ENCODE measurements at places on chromosomes 1 and 21.

GRCh38 chr1:207282496-207283380, 38.7 kb upstream of the CD55 start:
- no peak for DNase-seq

GRCh38 chr1:202158810-202159533, 1.4 kb downstream of the PTPN7 start:
- DNase-seq: no peak

DNA sequence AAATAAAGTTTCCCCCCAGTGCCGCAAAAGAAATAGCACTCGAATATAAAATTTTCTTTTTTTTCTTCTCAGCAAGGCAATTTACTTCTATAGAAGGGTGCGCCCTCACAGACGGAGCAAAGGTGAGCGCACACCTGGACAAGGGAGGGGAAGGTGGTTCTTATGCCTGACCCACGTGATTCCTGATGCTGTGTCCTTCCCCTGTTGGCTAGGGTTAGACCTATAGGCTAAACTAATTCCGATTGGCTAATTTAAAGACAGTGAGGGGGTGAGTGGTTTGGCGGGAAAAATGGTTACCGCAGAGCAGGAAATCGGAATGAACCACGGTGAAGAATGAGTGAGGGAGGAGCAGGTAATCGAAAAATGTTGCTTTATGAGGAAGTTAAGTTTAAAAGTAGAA, 607 bp upstream of the FAAH start:
- no peak for DNase-seq

DNA sequence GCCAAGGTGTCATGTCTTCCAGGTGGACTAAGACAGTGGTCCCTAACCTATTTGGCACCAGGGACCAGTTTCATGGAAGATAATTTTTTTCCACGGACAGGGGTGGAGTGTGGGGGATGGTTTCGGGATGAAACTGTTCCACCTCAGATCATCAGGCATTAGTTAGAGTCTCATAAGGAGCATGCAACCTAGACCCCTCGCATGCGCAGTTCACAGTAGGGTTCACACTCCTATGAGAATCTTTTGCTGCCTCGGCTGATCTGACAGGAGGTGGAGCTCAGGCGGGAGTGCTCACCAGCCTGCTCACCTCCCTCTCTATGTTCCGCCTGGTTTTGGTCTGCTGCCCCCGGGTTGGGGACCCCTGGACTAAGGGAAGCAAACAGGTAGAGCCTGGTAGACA, 30.9 kb downstream of the LGR6 start:
- no peak for DNase-seq

DNA sequence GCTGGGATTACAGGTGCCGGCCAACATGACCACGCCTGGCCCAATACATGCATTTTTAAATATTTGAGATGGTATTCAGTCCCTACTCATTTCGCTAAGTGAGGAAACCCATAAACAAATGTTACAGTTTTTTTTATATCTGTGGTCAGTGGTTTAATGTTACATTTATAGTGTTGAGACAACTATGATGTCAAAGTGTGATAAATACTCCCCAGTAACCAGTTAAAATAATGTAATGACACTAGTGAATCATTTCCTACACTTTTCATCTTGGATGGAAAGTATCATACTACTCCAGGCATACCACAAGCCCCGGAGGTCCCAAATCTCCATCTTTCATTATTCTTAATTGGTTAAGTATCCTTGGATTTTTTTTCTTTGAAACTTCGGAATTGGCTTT, 87.5 kb upstream of the KIF26B start:
- no peak for DNase-seq

GRCh38 chr1:241086686-241087085, 270.3 kb downstream of the RGS7 start:
- DNase-seq: no peak

DNA sequence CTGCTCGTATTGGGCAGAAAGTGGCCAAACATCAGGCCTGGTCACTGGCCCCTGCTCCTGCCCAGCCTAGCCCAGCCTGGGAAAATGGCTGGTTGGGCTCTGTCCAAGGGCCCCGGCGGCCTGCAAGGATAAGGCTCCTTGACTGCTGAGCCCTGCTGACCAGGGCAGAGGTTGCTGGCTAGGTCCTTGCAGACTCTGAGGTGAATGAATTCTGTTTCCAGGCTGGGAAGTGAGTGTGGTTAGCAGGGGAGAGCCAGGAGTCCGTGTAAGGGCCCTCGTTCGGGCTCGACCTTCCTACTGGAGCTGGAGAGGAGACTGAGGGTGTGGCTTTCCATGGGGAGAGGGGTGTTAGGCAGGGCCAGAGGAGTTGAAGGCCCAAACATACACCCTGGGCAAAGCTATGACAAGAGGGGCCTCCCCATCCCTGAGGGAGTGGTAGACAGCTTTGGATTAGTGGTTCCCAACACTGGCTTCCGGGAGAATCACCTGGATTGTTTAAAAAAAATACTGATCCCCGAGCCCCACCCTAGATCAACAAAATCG, 20.6 kb downstream of the CSF1 start:
- peak; percentile 95 for DNase-seq

DNA sequence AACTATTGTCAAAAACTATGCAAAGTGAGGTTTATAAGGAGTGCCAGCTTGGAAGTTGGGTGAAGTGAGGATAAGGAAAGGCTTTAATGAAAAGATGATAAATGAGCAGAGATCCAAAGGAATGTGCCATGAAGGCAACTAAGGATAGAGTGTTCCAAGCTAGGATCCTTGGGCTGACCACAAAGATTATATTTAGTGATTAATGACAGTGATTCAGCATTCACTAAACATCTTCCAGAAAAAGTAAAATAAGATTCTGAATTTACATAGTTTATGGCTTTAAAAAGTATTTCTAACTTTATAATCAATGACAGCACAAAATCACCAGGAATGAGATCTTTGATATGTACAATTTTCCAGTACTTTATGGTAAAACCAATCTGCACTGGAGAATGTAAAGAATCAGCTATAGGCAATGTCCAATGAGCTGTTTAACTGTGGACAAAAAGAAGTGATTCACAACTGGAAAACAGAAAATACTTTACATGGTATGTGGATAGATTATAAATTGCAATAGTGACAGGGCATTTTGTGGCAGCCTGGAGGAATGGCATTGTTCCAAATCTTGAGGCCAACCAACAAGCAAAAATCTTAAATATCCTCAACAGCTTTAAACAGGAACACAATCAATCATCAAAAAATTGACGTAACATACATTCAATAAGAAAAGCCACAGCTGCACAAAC, 91.2 kb upstream of the KCTD3 start:
- no peak for DNase-seq

- no peak for DNase-seq
These were observed 21.1 kb downstream of the MAN1A2 start for GRCh38 chr1:117388328-117388727.

GRCh38 chr1:37556712-37557196, at the start of gene DNALI1:
Gene DNALI1, plus strand, starts transcription at chr1:37556940. Its CDS starts 55 bp downstream, at chr1:37556995.
- DNase-seq: peak; percentile 96

GRCh38 chr1:218433744-218434143, 88.6 kb downstream of the TGFB2 start:
- no peak for DNase-seq

- no peak for DNase-seq
These were observed 3.0 kb upstream of the RRP1 start for GRCh38 chr21:43786300-43786806.

GRCh38 chr1:64059556-64059955, 143.9 kb upstream of the UBE2U start:
- no peak for DNase-seq

GRCh38 chr1:23475134-23475628, 8.8 kb downstream of the ASAP3 start:
- no peak for DNase-seq

DNA sequence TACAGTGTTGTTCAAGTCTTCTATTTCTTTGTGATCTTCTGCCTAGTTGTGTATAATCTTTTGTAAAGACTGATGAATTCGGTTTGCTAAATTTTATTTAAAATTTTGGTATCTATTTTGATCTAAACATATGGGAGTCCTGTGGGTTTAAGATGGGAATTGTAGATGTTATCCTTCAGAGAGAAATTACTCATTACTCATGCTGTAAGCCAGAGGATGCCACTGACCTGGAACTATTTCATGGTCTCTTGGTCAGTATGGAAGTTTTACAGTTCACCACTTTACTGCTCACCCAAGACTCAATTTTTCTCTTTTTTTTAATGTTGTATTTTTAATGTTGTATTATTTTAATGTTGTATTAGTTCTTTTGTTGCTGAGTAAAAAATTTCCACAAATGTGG, 138.6 kb upstream of the B3GALT2 start:
- no peak for DNase-seq

- DNase-seq: no peak
These were observed 179.6 kb downstream of the RUNX1 start for GRCh38 chr21:34869545-34869944.

DNA sequence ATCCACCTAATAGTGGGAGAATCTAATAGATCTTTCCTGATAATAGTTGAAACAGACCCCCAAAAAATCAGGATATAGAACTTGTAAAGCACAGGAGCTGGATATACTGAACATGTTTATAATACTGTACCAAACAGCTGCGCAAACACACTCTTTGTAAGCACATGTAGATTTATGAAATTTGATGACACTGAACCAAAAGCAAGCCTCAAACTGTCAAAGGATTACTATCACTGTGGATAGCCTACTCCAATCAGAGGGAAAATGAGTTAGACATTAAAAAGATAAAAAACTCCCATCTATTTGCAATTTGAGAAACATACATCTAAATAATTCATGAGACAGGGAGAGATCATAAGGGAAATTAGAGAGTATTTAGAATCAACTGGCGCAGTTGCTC, 26.1 kb downstream of the RCAN3 start:
- no peak for DNase-seq

GRCh38 chr1:199550199-199551065, 477.1 kb upstream of the NR5A2 start:
- DNase-seq: no peak

GRCh38 chr21:38639571-38640354, 141.5 kb upstream of the ERG start:
- DNase-seq: no peak

DNA sequence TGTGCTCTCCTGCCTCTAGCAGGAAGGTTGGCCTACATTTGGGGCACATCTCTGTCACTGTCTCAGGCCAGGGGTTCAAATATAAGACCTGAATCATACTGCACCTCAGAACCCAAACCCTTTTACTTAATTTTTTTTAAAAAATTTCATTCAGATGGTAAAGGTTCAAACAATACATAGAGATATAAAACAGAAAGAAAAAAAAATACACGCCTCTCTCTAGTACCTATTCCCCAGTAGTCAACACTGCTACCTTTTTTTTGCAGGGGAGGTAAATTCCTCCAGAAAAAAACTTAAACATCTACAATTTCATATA, 32.9 kb downstream of the MAPKAPK2 start:
- DNase-seq: no peak

- no peak for DNase-seq
These were observed 1418.5 kb downstream of the PLA2G4A start for GRCh38 chr1:188247255-188247654.

DNA sequence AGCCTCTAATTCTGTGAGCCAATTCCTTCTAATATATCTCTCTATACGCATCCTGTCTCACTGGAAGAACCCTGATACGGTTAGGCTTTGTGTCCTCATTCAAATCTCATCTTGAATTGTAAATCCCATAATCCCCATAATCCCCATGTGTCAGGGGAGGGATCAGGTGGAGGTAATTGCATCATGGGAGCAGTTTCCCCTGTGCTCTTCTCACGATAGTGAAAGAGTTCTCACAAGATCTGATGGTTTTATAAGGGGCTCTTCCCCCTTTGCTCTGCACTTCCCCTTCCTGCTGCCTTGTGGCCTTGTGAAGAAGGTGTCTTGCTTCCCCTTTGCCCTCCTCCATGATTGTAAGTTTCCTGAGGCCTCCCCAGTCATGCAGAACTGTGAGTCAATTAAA, 116.1 kb downstream of the MRPS6 start:
- DNase-seq: no peak

- DNase-seq: no peak
These were observed 75.0 kb downstream of the CD46 start for GRCh38 chr1:207826557-207827487.

DNA sequence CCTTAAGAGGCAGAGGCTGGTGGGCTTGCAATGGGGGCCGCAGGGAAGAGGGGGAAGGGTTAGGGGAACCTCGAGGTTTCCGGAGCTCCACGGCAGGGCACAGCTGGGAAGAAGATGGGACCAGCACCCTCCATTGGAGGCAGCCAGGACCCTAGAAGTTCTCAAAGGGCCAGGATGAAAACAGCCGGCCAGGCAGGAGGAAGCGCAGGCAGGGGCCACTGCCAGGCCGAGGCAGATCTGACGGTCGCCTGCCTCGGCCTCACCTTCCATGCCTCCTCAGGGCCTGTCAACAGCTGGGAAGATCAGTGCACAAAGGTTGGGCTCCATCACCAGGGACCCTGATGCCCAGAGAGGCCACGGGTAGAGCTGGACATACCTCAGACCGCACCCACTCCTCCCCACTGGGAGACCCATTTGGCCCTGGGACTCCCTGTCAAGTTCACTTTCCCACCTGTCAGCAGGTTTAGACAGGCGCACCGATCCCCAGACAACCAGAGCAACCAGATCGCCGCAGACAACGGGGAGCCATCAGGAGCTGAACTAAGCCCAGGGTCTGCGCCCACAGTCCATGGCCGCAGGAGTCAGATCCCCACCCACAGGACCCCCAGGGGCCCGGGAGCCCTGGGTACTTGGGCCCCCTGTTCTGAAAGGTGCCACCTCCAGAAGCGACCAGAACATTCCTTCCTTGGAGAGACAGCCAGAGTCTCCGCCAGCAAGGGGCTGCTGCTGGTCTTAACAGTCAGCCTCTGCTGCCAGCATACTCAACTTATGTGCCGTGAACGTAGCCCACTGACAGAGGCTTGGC, 2.2 kb downstream of the SLC19A1 start:
- DNase-seq: peak; percentile 8

DNA sequence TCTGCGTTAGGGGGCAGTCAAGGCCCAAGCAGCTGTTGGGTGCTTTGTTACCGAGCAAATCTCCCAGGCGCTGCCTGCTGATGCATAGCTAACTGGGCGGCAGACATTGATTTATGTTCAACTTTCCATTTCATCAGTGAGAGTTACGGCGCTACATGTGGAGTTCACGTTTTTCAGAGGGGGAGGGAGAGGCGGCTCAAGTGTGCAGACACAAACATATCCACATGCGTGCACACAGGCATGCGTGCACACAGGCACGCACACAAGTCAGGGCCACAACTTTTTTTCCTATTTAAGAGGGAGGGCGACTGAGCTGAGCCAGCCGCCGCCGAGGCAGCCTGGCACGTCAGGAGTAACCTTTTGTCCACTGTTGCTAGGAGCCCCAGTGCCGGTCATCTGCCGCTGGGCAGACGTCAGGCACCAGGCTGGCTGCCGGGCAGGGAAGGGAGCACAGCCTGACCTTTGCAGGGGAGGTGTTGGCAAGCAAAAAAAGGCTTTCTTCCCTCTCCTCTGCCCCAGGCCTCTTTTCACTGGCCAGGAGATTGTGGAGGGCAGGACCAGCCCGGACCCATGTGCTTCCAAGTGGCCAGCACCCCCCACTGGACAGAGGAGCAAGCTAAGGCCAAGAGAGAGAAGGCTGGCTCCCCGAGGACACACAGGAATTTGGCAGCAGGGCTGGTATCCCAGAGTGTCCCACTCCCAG, 73.3 kb downstream of the MRPL37 start:
- DNase-seq: peak; percentile 52

DNA sequence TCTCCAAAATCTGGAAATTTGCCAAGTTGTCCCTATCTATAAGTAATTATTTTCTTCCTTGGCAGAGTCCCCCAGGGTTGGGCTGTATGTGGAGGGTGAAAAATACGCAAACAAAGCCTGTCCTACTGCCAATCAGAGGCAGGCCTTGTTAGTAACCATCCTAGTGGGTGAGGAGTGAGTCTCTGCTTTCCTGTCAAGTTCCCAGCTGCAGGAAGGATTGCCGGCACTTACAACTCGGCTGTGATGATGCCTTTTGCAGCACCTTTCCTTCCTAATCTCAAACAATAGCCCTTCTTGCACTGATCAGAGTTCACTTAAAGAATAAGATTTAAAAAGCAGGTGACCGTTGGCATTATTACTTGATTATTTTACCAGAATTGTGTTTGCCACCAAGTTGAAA, 31.3 kb upstream of the FGGY start:
- DNase-seq: no peak
